Stimulated activated CD4-positive, alpha-beta T cell treated with anti-CD3 and anti-CD28 coated beads, Interleukin-1b, Interleukin-23, amount 100 ng/mL, for 48 hours (primary cell): ENCODE measurements at places on chromosomes 16 and 17.
A peak's percentile ranks its signal among the peaks of the same experiment; 100 is the strongest.

DNA sequence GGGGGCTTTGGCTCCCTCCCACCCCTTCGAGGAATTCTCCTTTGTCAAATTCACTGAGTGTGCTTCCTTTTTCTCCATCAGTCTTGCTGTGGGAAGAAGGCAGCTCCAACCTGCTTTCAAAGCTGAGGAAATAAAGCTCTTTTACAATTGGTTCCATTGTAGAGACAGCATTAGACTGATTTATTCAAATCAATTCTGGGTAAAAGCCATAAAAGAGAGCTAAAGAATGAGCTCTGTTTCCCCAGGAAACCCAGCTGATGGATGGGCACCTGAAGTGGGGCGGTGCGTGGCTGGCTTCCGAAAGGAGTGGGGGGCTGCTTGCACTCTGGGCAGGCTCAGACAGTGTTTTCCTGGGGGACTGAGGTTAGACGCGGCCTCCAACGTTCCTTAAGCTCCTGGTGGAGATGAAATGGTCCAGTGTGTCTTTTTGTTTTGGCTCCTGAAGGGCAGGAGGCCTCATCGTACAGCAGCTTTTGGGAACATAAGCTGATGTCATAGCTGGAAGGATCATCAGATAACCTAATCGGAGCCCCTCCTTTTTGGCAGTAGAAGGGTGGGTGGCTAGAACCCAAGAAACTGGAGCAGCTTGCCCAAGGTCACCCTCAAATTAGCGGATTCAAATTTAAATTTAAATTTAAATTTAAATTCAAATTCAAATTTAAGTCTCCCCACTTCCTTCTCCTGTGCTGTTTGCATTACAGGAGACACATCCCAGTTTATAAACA, 128.5 kb upstream of the EEF2KMT start:
- no peak for DNase-seq

DNA sequence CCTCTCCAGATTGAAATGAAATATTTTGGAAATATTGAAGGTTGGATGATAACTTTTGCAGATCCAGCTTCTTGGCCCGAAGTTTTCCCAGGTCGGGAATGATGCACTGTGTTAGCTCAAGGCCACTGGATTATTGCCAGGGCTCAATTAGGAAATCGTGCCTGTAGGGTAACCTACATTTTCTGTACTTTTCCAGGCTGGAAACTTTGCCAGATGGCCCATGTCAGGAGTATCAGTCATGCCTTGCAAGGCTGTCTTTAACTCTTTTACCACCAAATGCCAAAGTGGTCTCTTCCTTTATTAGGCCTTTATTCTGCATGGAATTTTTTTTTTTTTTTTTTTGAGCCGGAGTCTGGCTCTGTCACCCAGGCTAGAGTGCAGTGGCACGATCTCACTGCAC, 8.9 kb upstream of the SEC14L1 start:
- DNase-seq = no peak

DNA sequence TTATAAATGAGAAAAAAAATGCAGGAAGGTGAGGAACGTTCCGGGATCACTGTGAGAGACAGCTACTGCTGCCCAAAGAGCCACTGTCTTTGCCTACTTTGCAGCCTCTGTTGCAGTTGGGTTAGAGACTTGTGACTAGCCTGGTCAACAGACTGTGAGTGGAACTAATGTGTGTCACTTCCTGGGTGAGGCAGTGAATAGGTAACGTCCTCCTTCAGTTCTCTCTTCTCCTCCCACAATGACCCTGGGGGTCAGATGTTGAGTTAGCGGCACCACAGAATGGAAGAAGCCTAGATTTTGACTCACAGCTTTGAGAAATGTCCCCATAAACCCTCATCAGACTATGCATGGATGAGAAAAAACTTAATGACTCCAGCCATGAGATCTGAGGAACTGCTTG, 5.2 kb downstream of the C16orf46 start:
- no peak for DNase-seq

- peak; percentile 61 for DNase-seq
Measured at GRCh38 chr16:47018223-47018891, 44.9 kb upstream of the DNAJA2 start.

DNA sequence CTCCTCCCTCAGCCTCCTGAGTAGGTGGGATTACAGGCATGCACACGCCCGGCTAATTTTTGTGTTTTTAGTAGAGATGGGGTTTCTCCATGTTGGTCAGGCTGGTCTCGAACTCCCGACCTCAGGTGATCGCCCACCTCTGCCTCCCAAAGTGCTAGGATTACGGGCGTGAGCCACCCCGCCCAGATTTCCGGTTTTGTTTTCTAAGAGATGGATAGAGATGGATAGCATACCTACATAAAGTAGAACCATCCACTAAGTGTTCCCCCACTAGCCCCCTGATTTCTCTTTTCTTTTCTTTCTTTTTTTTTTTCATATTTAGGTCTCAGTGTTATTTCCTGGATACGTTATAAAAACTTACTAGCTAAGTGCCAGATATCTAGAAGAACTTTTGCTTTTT, 2.0 kb downstream of the WSB1 start:
- DNase-seq = no peak

GRCh38 chr17:37106049-37106448, 157.3 kb downstream of the AATF start:
- no peak for DNase-seq

- DNase-seq = peak; percentile 67
Measured at GRCh38 chr16:67546761-67547422, 15.4 kb upstream of the CTCF start.

DNA sequence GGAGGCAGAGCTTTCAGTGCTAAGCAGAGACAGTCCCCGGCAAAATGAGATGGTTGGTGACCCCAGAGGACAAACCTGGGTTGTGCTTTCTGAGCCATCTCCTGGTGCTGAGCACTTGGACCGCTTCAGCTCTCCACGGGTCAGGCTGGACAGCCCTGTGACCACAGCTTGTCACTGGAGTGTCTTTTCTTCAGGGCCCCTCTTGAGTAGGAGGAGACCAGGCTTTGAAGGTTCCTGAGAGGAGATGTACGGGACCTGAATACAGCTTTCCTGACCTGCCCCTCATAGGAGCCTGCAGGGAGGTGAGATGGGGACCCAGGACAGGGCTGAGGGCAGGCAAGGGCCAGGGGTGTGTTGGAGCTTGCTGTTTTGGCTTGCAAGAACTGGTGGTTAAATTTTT, 17.8 kb upstream of the ADGRG1 start:
- no peak for DNase-seq

- DNase-seq = no peak
Measured at GRCh38 chr17:80527016-80527645, 17.5 kb upstream of the RPTOR start.

DNA sequence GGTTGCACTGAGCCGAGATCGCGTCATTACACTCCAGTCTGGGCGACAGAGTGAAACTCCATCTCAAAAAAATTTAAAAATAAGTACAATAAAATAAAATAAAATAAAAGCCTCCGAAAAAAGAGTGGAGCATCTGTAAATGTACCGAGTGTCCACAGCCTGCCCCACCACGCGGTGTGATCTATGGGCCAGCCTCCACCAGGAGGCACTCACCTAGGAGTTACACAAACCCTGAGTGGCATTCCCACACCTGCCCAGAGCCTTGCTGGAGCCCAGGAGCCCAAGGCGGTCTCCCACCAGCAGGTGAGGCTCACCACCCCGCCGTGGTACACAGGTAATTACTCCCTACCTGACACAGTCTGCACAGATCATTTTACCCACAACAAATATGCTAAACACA, 183.2 kb downstream of the ZNF423 start:
- no peak for DNase-seq

GRCh38 chr17:41919165-41919817, 540 bp upstream of the ACLY start:
- no peak for DNase-seq

- DNase-seq = no peak
Measured at GRCh38 chr17:61480414-61480807, 28.2 kb downstream of the TBX4 start.
